Smooth muscle cell of bladder (primary cell): ENCODE measurements at places on chromosomes 7 and 10. TPM values are rescaled to one million over a fixed set of nuclear protein-coding genes. Genes with fewer than 3 reads are reported as not detected.

The SCART1 gene
- total RNA-seq = 1.3 and 1.9 TPM in 2 replicates

The DMBT1 gene
- total RNA-seq = under 0.01 and 0.09 TPM in 2 replicates

The SLC39A12 gene
- total RNA-seq = not detected in 2 replicates

The CDH23 gene
- total RNA-seq = 0.14 and 0.18 TPM in 2 replicates

The PON1 gene
- not detected in 2 replicates for total RNA-seq

The MMD2 gene
- not detected in 2 replicates for total RNA-seq
